Upper lobe of left lung (tissue), 6 donors: ENCODE measurements at places on chromosomes 7 and 10. TPM values are rescaled to one million over a fixed set of nuclear protein-coding genes. Genes with fewer than 3 reads are reported as not detected.

Gene LIPN
- not detected for total RNA-seq

Gene PVRIG
- total RNA-seq, result 1.5 TPM

Gene DLD
- total RNA-seq, result 54.4 TPM

Gene CRTAC1
- 114 TPM for total RNA-seq
